ENCODE measurements at places on chromosomes 5 and 9.

- no peak for DNase-seq
These were observed 266.6 kb downstream of the PIK3R1 start for GRCh38 chr5:68482199-68482598.

- DNase-seq = no peak
These were observed 141.6 kb upstream of the SPEF2 start for GRCh38 chr5:35476036-35476435.

DNA sequence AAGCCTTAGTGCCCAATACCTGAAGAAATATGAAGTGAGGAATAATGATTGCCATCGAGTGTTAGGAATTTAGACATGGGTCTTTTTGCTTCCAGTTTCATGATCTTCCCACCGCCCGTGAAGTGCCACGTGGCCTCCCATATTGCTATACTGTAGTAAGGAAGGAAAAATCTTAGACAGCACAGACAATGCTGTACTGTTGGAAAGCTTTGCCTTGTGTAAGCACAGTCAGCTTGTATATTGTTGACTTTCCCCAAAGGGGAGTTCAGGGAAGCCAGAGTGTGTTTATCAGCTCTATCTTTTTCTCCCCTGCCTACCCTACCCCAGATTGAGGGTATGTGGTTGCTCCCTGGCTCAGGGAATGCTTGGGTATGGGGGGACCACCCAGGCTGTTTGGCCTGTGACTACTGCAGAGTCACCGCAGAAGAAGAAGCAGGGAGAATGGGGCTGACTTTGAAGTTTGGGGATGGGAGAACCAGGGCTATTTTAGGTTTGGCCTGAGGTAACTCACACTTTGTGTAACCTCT is 161.8 kb upstream of the MEF2C start:
- DNase-seq = no peak

DNA sequence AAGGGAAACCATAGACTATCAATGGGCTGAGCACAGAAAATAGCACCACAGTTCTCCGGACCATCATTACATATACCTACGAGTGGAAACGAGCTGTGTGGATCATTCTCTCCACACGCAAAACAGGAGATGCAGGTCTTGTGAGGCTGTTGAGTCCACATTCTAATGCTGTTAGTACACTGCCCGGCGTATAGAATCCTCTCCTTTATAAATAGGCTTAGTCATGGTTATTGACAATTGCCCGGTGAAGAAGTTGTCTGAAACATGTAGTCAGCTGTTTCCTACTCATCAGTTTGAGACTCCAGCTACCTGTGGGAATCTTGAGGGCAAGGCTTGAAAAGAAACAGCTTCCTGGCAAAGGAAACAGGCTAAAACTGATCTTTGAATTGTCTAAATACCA is 602.0 kb upstream of the EDIL3 start:
- no peak for DNase-seq

DNA sequence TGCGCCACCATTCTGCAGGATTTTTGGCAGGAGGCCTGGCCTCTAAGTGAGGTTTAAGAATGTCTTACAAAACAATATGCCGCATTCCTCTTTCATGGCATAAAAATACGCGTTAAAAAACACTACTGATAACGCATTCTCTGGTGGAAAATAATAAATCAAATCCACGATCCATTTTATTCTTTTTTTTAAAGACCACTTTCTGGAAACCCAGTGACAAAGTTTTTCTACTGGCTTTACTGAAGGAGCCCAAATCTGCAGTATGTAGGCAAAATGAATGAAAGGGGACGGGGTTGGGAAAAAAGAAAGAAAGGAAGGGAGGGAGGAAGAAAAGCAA is 2.0 kb downstream of the SV2C start:
- no peak for DNase-seq

DNA sequence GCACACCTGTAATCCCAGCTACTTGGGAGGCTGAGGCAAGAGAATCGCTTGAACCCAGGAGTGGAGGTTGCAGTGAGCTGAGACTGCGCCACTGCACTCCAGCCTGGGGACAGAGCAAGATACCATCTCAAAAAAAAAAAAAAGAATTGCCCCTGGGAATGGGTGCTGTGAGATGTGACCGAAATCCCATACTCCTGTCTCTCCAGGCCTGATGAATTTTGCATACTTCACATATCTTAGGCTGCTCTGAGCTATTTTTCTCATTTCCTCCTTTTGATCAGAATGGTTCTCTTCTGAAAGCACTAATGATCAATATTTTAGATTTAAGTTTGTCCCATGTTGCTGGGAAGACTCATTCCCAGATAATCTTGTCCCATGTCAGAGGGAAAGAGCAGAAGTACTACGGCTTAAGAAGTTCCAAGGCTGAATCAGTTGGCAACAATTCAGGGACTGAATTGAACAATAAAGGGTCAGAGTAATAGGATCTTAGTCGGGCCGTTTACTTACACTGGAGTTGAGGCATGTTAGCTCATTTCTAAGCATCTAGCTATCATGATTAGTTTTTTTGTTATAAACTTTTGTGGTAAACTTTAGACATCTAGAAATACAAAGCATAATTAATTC is 44.2 kb upstream of the TENT2 start:
- no peak for DNase-seq

- no peak for DNase-seq
These were observed 14.6 kb upstream of the COL15A1 start for GRCh38 chr9:98929071-98929470.

- no peak for DNase-seq
These were observed 163.5 kb downstream of the CD180 start for GRCh38 chr5:67032921-67033664.

GRCh38 chr9:68609901-68610415 is 69.3 kb upstream of the TMEM252 start:
- no peak for DNase-seq

- DNase-seq = no peak
These were observed 4.7 kb downstream of the BTNL9 start for GRCh38 chr5:181044662-181045305.

GRCh38 chr5:59301727-59302126 is 591.8 kb downstream of the PDE4D start:
- no peak for DNase-seq

DNA sequence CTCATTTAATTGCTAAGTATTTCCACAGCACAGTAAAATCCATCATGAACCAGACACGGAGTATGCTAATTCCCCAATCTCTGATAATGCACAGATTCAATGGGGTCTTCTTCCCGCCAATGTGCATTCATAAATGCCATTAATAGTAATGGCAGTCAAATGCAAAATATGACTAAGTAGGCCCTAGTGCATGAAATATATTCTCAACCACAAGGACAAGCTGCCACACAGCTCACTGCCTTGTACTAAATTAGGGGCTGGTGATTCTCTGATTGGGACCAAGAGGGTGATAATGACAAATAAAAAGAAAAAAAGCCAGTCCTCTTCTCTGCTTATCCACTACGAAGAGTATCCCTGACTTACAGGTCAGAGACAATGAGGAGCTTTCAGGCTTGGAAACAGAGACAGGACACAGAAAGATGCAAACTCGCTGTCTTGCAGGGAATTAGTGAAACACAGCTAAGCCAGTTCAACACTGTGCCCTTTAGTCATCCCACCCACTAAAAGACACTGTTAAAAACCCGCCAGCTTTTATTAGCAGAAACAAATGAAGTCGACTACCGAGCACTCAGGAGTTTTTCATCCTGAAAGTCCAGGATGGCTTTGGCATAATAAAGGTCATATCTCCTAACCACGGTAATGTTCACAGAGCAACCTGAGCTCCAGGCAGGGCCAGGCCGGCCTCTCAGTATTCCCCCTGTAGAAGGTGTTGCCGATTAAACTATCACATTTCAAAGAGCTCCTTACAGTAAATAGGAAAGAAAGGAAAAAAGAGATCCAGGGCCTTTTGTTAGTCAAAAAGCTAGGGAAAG is 148.1 kb downstream of the EBF1 start:
- DNase-seq = no peak

- no peak for DNase-seq
These were observed 15.1 kb downstream of the DROSHA start for GRCh38 chr5:31516802-31517201.
